Activated CD4-positive, alpha-beta memory T cell treated with anti-CD3 and anti-CD28 coated beads for 36 hours (primary cell): ENCODE measurements at places on chromosomes 7 and 10.

GRCh38 chr10:133022776-133023100, 65.0 kb upstream of the ADGRA1 start:
- no peak for DNase-seq

DNA sequence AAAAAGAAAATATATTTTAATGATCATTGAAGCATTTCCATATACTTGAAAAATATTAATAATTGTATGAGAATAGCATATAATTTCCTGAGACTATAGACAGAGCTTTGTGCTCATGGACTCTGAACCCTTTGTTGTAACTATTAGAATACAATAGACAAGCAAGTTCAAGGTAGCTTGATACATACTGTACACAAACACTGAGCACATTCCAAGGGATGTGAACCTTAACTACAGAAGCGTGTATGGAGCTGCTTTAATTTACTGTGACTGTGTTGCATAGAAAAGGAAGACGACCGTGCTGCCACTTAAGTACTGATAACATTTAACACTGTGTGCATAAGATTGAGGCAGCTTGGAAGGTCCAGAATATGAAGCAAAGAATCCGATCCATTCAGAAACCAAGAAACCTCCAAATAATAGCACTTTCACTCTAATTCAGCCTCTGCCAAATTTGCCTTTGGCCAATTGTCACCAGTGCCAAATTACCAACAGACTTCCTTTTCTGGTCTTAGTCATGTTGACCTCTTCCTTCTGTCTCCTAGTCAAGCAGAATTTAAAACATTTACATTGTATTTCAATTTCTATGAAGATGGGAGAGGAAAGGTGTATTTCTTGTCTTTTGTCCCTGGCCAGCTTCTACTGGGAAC, 566.1 kb upstream of the GALNT17 start:
- no peak for DNase-seq

DNA sequence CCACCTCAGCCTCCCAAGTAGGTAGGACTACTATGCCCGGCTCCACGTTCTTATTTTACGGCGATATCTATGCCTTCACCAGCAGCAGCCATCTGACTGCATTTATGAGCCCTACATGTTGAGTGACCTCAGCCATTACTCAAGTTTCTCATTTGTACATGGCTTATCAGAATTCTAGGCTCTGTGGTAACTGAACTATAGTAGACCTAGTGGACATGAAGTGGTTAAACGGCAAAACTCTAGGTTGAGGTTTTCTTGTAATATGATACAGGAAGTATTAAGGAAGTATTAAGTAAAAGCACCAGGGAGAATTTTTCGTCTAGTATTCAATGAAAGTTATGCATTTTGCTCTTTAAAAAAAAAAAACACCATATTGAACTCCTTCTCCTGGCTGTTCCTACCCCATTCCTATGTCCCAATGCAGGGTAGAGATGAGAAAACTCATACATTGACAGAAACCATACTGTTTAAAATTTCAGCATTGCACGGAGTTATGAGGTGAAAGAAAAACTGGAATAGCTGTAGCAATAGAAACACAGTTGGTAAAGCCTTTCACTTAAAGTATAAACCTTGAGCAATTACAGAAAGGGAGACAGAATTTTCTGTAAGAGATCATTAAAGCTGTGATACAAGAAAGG, 39.8 kb upstream of the EPC1 start:
- no peak for DNase-seq

DNA sequence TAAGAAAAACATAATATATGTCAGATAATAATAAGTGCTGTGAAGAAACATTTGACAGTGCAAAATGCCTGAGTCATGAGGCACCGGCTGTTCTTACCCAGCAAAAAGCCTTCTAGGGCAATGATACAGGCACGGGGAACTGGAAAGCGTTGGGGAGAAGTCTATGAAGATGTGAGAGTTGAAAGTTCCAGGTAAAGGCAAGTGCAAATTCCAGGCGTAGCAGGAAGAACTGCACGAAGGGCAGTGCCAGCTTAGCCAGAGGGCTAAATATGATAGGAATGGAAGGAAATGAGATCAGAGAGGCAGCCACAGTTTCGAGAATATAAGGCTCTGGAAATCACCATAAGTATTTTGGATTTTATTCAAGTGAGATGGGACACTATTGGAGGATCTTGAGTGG, 87.0 kb downstream of the IPMK start:
- DNase-seq = no peak

DNA sequence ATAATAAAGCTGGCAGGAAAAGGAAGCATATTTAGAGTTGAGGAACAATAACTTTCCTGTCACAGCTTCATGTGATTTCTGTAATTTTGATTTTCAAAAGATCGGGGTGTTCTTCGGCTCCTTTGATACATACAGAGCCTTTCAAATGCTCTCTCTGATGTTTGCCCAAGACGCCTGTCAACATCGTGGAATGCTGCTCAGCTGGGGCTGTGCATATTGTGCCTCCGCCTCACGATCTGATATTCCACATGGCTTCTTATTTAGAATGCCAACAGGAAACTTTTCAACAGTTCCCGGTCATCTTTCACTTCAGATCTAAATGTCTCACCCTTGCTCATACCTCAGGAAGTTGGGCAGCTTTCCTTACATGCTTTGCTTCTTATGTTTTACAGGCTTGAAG, 7.3 kb downstream of the NPY start:
- no peak for DNase-seq

GRCh38 chr7:90892213-90892612, 296.1 kb downstream of the CDK14 start:
- DNase-seq = no peak

- no peak for DNase-seq
Measured at GRCh38 chr10:118908557-118909256, 120.8 kb upstream of the NANOS1 start.

DNA sequence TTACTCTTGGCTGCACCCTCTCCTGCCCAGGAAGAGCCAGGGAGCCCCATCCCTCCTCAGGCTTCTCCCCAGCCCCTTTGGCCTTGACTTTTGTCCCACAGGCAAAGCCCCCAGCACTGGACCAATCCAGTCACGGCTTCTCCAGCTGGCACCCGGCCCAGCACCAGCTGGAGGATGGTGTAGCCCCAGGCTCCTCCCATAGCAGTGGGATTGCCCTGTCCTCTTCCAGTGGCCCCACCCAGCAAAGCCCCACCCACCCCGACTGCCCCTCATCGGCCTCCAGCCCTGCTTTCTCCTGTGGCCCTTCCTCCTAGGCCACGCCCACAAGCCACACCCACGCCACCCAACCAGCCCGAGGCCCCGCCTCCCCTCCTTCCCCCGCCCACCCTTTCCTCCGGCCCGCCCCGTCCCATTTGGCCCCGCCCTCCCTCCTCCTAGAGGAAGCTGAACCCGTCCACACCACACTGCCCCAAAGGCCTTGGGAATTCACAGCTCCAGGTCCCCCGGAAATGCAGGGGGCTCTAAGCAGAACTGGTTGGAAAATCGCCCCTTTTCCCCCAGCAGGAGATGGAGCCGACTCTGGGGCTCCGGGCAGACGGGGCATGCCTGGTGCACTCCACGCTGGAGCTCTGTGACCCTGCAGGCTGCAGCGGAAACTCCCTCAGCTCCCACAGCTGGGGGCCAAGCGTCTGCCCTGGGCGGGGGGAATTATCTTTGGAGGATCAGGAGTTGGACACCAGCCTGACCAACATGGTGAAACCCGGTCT, 25.2 kb downstream of the GET4 start:
- peak; percentile 78 for DNase-seq

DNA sequence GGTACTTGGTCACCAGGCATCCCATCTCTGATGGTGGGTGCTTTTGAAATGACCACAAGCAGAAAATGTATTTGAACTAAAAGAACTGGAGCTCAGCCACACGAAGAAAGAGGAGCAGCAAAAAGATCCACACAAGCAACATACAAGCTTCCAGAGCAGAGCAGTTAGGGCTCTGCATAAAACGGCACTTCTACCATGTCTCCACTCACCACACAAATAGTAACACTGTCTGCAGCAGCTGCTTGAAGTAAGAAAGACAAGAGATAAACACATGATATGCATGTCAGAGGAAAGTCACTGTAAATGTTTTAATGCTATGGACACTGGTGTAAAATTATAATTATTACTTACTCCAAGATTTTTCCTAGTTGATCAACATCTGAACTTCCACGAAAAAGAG, 32.5 kb upstream of the FAM133B start:
- no peak for DNase-seq

- DNase-seq = no peak
Measured at GRCh38 chr7:45048748-45049147, 40.0 kb downstream of the NACAD start.
